ENCODE measurements at places on chromosomes 2 and 18.

DNA sequence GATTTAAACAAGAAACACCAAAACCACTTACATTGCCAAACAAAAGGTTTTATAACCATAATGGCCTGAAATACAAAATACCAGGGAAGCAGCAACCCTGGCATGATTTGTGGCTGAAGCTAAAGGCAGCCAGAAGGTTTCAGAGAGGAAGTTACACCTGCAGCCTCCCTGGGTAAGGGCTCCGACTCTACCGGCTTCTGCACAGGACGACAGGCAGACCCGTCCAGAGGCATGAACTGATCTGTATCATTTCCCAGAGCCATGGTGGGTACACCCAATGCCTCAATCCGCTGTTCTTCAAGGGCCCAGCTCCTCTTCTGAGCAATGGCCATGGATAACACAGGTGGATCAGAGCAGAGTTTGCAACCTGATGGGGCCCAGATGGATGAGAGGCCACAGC is 71.6 kb downstream of the PXDN start:
- no peak for DNase-seq

DNA sequence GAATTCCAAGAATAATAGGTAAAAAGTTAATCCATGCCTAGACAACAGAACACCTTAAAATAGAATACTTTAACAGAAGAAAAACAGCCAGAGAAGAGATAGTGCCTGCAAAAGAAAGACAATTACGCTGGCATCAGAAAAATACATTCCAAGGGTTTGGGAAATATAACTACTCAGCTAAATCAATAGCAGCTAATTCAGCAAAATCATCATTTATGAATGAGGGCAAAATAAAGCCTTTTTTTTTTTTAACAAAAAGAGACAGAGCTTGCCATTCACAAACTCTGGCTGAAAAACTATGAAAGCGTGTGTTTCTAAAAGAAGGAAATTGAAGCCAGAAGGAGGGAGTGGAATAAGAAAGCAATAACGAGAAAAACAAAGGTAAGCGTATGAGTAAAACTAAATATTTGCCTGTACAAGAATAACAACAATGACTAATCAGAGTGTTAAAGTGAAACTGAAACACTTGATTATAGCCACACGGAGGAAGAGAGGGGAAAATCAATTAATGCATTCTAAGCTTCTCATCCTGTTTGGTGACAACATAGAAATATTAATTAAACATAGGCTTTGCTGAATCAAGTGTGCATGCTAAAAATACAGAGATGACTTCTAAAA is 90.2 kb downstream of the EHD3 start:
- DNase-seq = no peak

GRCh38 chr2:187500585-187501359 is 52.7 kb upstream of the CALCRL start:
- no peak for DNase-seq

DNA sequence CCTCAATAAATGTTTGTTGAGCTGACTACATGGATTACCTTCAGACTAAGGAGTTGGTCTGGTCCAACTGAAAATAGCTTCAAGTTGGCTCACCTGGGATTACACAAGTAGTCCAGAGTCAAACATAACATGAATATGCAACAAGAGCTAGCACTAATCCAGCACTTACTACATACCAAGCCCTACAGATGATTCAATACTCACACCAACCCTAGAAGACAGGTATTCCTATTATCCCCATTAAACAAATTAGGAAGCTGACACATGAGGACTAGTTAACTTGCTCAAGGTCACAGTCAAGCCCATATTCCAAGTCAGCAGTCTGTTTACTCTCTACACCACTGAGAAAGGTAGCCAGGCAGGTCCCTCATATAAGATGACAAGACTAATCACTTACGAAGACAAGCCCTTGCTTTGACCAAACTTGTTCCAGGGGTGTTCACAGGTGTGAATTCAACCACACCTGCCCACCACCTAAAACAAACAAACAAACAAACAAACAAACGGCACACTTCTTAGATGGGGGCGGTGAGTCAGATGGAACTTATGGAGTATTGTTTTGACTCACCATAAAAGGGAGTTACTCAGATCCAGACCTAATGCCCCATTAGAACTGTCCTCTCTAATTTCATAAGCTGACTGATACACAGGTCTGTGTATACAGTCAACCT is 29.1 kb downstream of the TMEM131 start:
- DNase-seq = no peak

DNA sequence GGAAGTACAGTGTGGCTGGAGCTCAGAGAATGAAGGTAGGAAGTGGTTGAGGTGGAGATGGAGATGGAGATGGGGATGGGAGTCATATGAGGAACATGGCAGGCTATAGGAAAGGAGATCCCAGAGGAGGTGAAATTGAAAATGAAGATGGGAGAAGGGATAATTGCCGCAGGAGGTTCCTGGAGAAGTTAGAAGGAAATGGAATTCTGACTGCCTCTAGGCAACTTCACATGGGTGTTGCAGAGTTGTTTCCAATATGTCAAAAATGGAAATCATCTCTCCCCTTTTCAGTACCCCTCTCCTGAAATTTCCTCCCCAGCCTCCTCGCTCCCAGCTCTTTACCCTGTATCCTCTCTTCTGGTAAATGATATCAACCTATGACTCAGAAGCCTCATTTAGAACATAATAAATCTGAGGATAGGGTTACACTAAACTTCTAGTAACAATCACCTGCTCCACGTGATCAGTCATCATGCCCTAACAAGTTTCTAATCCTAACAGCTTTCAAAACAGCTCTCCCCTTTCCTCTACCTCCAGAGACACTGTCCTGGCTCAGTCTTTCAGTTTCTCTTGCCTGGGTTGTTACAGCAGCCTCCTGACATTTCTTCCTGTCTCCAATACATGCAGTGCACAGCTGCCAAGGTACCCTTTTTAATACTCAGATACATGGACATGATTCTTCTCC is 201.9 kb upstream of the RBMS1 start:
- no peak for DNase-seq

DNA sequence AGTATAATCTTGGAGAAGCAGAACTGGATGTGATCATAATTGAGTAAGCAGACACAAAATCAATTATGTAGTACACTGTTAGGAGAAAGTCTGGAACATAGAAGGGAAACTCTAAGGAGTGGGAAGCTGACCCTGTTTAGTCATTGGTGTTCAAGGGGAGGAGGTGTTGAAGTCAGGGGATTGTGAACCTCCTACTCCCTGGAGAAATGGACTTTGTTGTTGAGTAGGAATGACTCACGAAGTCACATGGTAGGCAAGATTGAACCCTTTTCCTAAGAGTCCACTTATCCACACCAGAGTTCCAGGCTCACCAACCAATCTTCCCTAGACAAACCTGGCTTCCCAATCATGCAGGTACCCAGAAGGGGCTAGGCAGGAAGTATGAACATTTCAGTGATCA is 81.0 kb upstream of the BCL11A start:
- DNase-seq = no peak

DNA sequence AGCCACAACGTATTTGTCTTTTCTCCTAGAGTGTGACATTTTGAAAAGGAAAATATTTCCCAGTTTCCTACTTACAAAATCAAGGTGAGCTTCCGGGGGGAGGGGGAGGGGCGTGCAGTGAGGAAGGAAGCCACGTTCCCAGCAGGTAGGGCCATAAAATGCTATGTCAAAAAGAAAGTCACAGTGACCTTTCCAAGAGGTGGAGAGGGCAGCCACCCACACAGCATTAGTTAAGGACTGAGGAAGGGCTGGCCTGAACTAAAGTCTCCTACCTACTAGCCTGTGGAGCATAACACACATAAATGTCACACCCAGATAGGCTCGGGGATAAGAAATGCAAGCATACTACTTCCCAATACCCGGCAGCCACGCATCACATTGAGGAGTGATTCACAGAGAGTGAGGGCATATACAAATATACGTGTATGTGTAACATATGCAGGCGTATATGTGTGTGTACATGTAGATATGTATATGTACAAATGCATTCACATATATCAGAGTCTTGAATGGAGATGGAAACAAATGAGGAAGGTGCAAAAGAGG is 191.1 kb downstream of the STK39 start:
- no peak for DNase-seq

DNA sequence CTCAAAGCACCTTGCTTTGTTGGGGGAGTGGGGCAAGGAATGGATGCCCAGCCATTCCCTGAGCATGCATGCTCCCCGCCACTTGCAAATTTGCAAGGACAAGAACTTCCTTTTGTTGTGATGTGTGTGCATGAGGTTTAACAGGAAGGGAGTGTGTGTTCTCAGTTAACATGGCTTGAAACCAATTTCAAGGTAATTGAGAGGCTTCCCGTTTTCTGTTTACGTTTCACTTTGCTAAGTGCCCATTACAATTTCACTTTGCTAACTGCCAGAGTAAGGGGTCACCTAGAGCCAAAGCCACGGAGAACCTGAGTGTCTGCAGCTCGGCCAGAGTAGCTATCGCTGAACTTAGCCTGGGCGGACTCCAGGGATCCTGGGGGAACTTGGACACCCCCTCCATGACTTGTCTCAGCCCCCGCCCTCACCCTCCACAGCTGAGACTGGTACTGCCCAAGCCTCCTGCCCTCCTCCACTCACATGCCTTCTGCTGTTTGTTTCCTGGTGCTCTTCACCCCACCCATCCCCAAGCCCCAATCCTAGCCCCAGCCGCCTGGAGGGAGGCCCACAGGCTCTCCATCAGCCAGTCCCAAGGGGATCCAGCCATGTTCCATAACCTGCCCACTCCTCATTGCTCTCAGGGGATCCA is 53.6 kb upstream of the LAPTM4A start:
- DNase-seq = no peak
